ENCODE measurements at places on chromosomes 7 and 10.

- DNase-seq: no peak
Measured at GRCh38 chr10:58164517-58164916, 103.2 kb downstream of the IPMK start.

DNA sequence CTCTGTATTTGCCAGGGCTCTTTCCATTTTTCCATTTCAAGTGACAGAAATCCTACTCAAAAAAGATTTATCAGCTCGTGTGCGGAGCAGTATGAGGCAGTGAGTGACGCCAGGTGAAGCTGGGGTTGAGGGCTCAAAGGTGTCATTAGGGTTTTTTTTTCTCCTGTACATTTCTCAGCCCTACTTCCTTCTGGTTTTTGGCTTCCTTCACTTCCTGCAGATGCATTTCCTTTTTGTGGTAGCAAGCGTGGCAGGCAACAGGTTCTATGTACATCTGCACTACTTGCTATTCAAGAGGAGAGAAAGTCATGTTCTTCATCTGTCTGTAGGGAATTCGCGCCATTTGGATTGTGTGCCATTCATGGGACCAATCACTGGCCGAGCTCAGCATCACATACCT is 52.8 kb upstream of the AOAH start:
- DNase-seq: no peak

DNA sequence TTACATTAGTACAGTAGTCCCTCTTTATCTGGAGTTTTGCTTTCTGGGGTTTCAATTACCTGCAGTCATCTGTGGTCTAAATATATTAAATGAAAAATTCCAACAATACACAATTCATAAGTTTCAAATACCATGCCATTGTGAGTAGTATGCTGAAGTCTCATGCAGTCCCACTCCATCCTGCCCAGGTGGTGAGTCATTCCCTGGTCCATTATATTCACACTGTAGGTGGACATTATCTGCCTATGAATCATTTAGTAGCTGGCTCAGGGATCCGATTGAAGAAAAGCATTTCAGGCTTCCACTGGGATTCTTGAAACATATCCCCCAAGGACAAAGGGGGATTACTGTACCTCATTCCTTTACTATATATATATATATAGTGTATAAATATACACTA is 298.2 kb upstream of the GALNT17 start:
- DNase-seq: no peak

- no peak for DNase-seq
Measured at GRCh38 chr10:44929356-44930255, 18.5 kb downstream of the TMEM72 start.
